ENCODE measurements at places on chromosomes 2 and 18. TPM values are rescaled to one million over a fixed set of nuclear protein-coding genes. Genes with fewer than 3 reads are reported as not detected.

The PLEKHH2 gene
- total RNA-seq: 5.7 TPM

The PIEZO2 gene
- total RNA-seq: 3.0 TPM

The RGPD3 gene
- total RNA-seq: 0.29 TPM

The ZNF892 gene
- total RNA-seq: 7.9 TPM

The CD226 gene
- total RNA-seq: 0.66 TPM

The CHRND gene
- not detected for total RNA-seq

The ANKRD30B gene
- total RNA-seq: 0.50 TPM

The DNAH7 gene
- 0.66 TPM for total RNA-seq

The POTEJ gene
- not detected for total RNA-seq

The NEURL3 gene
- total RNA-seq: not detected

The KDSR gene
- total RNA-seq: 36.9 TPM

The SLC4A3 gene
- 1.2 TPM for total RNA-seq

The SIX2 gene
- total RNA-seq: not detected

The GCA gene
- total RNA-seq: 7.6 TPM

The KIF5C gene
- 0.58 TPM for total RNA-seq

The ZBTB7C gene
- not detected for total RNA-seq

The LOXL3 gene
- total RNA-seq: 53.9 TPM

The HOXD12 gene
- total RNA-seq: not detected

The IL1B gene
- total RNA-seq: 0.15 TPM

The FHL2 gene
- 52.7 TPM for total RNA-seq

The DPYSL5 gene
- not detected for total RNA-seq

The ARMC9 gene
- total RNA-seq: 105 TPM

The ANKRD23 gene
- 1.2 TPM for total RNA-seq

The MLPH gene
- total RNA-seq: 18.0 TPM

The ACVR1C gene
- total RNA-seq: 0.50 TPM

The KIF1A gene
- not detected for total RNA-seq

The TTN gene
- 0.50 TPM for total RNA-seq

The HOXD10 gene
- total RNA-seq: not detected

The NEU2 gene
- not detected for total RNA-seq

The SAG gene
- not detected for total RNA-seq

The OSR1 gene
- 19.5 TPM for total RNA-seq

The LINC00305 gene
- total RNA-seq: not detected

The DSC3 gene
- total RNA-seq: 0.15 TPM

The REG3G gene
- total RNA-seq: not detected

The SERPINB13 gene
- not detected for total RNA-seq

The PAX8 gene
- total RNA-seq: 1.5 TPM

The PRLH gene
- total RNA-seq: not detected

The TUBA4B gene
- total RNA-seq: not detected

The NT5C1B gene
- total RNA-seq: not detected

The LRRC30 gene
- not detected for total RNA-seq

The MROH2A gene
- not detected for total RNA-seq

The RNF125 gene
- total RNA-seq: 1.5 TPM

The TDRD15 gene
- not detected for total RNA-seq

The PSTPIP2 gene
- 11.5 TPM for total RNA-seq

The MC4R gene
- not detected for total RNA-seq

The TUBA3E gene
- not detected for total RNA-seq

The BMP10 gene
- total RNA-seq: not detected

The OTX1 gene
- 0.29 TPM for total RNA-seq

The TUBB6 gene
- total RNA-seq: 933 TPM

The C2orf78 gene
- not detected for total RNA-seq

The TTR gene
- total RNA-seq: not detected

The L3MBTL4 gene
- total RNA-seq: not detected

The PAIP2B gene
- 0.66 TPM for total RNA-seq

The PRKAG3 gene
- total RNA-seq: 0.50 TPM
